ENCODE measurements at places on chromosomes 16 and 17.

DNA sequence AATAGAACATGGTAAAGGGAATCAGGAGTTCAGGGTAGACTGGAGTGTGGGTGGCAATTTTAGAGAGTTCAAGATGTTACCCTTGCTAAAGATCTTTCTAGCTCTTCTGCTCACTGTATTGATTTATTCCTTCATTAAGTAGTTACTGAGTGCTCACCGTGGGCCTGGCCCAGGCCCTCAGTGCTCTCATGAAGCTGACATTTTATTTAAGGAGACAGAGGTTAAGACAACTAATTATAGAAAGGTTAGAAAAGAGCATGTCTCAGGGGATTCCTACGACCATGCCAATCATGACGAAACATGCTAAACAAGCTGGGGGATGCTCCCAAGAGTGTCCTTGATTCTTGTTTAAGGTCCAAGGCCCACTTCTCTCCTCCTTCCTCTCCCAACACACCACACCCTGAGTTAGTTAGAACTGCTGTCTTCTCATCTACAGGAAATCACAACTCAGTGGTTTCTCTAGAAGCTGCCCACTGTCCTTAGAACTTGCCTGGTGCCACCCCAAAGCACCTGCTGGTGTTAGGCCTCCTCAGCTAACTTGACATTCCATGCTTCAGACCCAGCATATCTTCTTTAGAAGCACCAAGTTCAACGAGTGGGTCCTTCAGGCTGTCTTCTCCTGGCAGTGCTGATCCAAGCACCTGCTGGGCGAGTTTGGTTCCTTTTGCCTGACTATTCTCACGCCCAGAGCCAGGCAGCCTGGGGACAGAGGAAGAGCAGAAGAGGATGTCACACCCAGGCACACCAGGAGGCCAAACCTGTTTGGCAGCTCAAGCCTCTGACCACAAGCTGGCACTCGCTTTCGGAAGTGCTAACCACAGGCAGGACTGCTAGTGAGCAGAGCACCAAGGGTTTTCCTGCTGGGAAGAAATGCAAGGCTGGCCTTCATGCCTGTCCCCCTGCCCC lies 79.0 kb downstream of the GAS7 start:
- DNase-seq = no peak

GRCh38 chr17:15321556-15322251 lies 19.7 kb downstream of the TEKT3 start:
- DNase-seq = no peak

- DNase-seq = no peak
Measured at GRCh38 chr17:4998027-4998731, 429 bp downstream of the KIF1C start.

DNA sequence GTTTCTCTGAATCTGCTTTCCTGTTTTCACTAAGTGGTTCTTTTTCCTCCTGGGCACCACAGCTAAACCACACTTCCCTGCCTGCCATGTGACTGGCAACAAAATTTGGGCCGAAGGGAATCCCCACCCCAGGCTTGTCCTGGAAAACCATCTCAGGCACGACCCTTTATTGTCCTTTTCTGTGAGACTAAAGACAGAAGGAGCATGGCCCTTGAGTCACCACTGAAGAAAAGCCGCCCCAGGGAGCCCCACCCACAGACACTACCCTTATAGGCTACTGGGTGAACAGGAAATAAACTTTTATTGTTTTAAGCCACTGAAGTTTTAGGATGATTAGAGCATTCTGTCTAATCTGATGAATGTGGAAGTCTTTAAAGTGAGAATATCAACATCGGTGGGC lies 88.6 kb upstream of the BRD7 start:
- no peak for DNase-seq

GRCh38 chr17:72077326-72077960 lies 43.4 kb upstream of the SOX9 start:
- DNase-seq = no peak

DNA sequence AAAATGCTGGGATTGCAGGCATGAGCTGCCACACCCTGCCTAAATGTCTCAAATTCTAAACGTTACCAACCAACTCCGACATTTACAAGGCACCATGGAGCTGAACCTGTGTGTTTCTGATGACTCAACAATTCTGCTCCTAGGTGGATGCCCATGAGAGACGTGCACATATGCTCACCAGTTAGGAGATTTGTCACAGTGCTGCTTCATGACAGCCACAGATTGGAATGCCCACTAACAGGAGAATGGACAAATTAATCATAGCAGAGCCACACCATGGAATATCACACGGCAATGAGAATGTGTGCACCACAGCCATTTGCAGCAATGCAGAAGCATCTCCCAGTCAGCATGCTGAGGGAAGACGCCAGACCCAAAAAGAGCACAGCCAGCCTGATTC lies 8.0 kb upstream of the KCNG4 start:
- DNase-seq = no peak

DNA sequence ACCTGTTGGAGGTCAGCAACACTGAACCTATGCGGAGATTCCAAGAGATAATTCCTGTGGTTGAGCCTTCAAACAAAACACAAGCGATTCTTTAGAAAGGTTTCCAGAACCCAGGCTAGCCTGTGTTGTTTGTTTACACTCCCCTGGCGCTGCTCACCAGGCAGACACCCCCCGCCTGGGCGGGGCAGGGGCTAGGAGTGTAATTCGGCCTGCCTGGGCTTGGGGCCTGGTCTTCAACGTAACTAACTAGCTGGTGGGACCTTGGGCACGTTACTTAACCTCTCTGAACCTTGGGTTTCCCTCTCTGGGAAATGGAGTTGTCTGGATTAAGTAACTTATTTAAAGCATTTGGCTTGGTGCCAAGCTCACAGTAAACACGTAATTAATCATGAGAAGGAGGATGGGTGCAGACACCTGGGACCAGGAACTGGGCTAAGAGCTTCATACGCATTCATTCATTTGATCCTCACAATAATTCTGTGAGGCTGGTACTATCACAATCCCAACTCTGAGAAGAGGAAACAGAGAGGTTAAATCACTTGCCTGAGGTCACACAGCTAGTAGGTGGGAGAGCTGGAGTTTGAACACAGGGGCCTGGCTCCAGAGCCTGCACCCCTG lies 7.6 kb upstream of the ARHGAP27 start:
- no peak for DNase-seq

- no peak for DNase-seq
Measured at GRCh38 chr17:3710951-3711383, 12.7 kb upstream of the HASPIN start.

DNA sequence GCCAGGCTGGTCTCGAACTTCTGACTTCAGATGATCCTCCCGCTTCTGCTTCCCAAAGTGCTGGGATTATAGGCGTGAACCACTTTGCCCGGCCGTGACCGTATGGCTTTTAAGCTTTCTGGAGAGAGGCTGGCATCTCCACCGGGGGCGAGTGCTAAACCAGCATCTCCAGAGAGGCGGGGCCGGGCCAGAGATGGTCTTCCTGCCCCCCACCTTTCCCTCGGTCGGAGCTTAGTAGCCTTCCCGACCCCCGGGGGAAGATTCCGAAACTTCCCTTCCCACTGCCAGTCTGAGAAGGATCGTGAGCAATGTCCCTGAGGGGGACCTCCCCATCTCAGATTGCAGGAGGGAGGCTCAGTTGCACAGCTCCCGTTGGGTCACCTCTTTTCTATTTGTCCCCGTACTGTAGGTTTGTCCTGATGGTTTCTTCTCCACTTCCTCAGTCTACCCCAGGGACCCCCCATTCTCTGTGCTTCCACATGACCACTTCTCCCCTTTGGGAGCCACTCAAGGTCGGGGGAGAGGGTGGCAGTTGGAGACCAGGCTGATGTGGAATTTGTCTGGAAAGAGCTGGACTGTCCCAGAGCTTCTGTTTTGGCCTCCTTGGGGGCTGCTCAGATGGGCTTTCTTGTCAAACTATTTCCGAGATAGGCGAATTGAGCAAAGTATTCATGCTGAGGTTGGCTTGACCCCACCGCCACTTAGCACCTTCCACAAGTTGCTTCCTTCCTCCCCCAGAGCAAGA lies 18.2 kb downstream of the IGF2BP1 start:
- no peak for DNase-seq

DNA sequence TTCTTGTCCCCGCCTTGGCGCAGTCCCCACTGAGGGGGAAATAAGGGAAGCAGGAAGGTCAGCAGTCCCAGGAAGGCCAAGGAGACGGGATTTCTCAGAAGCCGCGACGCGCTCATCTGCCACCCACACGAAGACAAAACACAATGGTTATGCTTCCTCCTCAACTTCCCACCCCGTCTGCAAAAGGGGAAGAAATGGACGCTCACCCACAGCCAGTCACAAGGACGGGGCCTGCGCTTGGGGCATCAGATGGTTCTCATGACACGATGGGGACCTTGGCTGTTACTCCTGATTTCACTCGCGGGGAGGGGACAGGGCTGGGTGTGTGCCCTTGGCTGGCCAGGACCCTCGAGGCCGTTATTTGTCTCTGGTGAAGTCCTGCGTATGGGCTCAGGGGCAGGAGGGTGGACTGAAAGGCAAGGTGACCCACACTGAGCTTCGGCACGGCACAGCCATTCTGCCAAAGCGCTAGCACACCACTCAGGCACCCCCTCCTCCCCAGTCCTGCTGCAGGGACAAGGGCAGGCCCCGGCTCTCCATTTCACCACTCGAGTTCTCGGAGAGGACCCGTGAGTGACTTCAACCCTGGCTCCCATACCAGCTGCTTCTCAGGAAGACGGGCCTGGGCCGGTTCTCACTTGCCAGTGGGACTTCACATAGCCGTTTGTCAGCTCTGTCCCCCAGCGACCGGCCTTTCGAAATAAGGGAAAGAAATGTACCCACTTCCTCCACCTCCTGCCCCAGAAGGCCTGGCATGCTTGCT lies 84.5 kb downstream of the ABR start:
- no peak for DNase-seq

GRCh38 chr16:24674877-24675276 lies 54.6 kb upstream of the TNRC6A start:
- no peak for DNase-seq

DNA sequence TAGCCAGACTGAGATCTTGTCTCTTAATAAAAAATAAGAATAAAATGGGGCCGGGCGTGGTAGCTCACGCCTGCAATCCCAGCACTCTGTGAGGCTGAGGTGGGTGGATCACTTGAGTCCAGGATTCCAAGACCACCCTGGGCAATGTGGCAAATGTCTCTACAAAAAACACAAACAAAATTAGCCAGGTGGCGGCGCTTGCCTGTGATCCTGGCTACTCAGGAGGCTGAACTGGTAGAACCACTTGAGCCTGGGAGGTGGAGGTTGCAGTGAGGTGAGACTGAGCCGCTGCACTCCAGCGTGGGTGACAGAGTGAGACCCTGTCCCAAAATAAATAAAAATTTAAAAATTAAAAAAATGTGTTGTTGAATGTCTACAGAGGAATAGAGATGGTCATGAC lies 2.9 kb upstream of the DEF8 start:
- no peak for DNase-seq

DNA sequence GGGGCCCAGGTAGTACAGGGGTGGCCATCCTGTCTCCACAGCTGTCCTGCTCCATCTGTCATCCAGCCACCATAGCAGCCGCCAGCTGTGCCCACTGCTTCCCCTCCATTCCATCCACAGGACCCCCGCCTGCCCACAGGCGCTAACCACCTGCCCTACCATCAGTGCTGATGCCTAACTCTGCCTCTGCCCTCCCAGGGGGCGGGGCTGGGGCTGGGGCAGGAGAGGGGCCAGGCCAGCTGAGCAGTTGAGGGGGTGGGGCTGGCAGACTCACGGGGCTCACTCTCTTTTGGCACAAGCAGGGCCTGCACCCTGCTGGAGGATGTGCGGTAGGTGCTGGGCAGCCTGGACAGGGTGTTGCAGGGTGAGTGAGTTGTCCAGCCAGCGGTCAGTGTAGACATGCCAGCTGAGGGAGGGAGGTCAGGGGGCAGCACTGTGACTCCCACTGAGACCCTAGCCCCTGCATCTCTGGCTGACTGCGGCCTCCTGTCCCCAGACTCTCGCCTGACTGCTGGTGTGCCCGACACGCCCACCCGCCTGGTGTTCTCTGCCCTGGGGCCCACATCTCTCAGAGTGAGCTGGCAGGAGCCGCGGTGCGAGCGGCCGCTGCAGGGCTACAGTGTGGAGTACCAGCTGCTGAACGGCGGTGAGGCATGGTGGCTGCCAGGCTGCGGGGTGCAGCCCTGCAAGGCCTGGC lies 9.6 kb downstream of the GALK1 start:
- no peak for DNase-seq

DNA sequence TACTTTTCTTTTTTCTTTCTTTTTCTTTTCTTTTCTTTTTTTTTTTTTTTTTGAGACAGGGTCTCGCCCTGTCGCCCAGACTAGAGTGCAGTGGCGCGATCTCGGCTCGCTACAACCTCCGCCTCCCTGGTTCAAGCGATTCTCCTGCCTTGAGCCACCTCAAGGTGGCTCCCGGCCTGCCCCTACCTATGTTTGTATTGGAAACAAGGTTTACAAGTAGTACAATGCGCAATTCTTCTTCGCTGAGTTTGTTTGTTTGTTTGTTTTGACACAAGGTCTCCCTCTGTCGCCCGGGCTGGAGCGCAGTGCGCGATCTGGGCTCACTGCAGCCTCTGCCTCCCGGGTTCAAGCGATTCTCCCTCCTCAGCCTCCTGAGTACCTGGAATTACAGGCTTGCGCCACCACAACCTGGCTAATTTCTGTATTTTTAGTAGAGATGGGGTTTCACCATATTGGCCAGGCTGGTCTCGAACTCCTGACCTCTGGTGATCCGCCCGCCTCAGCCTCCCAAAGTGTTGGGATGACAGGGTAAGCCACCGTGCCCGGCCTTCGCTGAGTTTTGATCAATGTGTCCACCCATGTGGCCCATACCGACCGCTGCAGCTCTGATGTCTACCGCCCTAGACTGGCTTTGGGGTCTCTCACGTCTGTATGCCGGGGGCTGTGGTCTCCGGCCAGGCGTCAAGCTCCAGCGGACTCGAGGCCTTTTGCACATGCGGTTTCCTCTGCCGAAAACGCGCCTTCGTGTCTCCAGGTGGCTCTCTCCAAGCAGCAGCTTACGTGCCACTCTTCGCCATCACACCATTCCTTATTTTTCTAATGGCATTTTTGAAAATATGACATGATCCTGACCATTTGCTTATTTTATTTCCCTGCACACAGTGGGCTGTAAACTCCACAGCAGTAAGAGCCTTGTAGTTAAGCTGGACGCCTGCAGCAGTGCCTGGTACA lies 1.1 kb upstream of the YBX2 start:
- no peak for DNase-seq

- no peak for DNase-seq
Measured at GRCh38 chr17:29874931-29875596, 55.0 kb downstream of the SSH2 start.

GRCh38 chr16:12568438-12568837 lies 235.2 kb downstream of the CPPED1 start:
- DNase-seq = no peak

GRCh38 chr17:18229771-18230170 lies 4.3 kb downstream of the LLGL1 start:
- DNase-seq = no peak

GRCh38 chr16:84475643-84476240 lies 28.7 kb downstream of the MEAK7 start:
- no peak for DNase-seq

DNA sequence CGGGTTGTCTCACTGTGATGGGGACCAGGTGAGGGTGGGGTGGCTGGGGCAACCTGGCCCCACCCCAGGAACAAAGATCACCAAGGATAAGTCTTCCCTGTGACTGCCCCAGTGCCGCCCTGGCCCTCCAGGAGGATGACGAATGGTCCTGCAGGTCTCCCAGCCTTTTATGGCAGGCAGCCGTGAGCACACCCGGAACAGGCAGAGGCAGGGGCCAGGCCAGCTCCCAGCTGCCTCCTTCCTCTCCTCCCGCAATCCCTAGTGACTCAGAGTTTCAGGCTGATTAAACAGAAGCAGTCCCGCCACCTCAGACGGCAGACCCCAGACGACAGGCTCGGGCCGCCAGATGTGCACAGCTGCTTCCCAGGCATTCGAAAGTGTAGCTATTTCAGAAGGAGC lies 13.3 kb downstream of the JUP start:
- DNase-seq = no peak
